ENCODE measurements at places on chromosomes 7 and 10.

DNA sequence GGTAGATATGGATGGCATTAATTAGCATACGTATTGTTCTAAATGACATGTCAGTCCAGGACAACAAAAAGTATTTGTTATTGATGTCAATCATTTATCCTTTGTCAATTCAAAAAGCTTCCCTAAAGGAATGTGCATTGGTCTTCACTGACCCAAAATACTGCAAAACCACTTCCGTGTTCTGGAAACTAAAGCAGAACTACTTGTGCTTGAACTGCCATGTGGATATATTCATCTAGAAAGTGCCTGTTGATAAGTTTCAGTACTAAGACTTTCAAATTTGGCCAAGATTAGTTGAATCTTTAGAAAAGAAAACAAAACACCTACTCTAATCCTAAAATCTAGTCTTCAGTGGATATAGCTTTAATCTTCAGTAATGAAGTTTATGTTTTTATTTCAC lies 242.1 kb upstream of the PPP1R3A start:
- no peak for DNase-seq

DNA sequence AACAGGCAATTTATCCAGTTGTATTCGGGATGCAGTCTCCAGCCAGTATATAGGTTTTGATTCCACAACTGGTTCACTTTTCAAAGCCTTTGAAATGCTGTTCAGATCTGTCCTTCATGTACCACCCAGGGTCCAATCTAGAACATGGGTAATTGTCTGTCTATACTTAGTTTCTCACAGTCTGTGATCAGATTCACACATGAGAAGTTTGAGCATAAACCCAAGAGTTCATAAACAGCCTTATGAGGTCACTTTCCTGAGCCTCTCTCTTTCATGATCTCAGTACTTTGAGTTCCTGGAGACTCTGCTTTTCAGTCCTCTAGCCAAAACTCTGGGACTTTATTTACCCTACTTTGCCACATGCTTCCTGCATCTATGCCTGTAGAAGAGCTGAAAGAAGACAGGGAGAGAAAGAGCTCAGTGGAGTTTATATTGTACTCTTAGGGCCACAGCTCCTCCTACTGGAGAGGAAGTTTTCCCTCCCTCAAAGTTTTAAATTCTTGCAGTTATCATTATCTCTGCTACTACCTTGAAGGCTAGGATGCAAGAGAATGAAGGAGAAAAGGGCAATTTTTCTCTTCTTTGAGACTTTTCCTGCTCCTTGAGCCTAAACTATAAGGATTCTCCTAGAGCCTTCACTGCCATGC lies 172.0 kb downstream of the ZEB1 start:
- no peak for DNase-seq

DNA sequence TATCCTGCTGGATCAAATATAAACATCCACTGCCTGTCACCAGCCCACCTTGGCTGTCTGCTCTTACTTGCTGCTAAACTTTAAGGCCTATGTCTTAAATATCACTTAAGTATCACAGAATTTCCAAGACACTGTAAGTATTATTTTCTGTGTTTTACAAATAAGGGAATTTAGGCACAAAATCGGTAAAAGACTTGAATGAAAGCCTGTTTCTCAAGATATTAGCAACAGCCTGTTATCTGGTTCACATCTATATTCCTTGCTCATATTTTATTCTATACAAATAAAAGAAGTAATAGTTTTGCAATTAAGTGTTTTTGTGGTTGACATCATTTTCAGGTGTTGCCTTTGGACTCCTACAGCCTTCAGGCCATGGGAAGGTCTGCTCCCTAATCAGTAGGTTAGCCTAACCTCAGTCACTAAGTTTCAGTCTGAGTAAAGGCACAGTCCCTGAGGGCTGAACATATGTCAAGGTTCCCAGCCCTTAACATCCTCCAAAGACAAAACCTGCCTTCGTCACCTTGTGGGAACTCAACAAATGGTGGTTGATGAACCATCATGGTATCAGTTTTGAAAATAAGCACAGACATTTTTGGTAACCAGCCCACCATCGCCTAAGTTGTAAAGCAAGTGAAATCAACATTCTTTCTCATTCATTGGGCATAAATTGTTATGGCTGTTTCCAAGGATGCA lies 127.1 kb downstream of the CREB5 start:
- DNase-seq, result no peak

GRCh38 chr10:34713875-34714274 lies 101.2 kb downstream of the PARD3 start:
- DNase-seq, result no peak

- no peak for DNase-seq
Observed at GRCh38 chr7:2405601-2406345, 2.4 kb downstream of the CHST12 start.

DNA sequence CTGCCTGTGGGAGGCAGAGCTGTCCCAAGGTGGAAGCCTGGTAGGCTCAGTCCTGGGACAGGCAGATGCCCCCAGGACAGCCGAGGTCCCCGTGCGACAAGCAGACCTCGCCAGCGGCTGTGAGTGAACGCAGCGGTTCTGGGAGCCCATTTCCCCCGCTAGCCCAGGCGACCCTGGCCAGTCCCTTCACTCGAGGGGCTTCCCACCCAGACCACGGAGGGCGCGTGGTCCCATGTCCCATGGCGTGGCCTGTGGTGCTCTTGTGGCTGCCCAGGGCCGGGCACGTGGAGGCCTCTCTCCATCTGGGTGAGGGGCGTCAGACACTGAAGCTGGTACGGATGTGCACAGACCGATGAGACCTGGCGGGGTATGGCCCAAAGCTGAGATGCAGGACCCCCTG lies 67.9 kb downstream of the ELFN1 start:
- DNase-seq, result no peak

DNA sequence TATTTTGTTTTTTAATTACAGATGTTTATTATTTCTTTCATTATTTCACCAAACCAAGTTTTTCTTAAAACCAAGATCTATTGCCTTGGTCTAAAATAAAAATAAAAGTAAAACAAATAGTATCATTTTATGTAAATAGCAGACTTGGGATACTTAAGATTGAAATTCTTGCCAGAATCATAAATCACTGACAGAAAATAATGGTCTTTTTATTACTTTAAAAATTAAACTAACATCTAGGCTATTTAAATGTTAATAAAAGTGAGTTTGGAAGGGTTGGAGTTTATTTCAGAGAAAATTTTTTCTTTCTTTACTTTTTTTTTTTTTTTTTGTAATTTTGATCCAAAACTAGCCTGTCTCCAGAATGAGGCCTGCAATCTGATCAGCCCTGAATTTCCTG lies 568.0 kb upstream of the IGFBP3 start:
- DNase-seq, result no peak

DNA sequence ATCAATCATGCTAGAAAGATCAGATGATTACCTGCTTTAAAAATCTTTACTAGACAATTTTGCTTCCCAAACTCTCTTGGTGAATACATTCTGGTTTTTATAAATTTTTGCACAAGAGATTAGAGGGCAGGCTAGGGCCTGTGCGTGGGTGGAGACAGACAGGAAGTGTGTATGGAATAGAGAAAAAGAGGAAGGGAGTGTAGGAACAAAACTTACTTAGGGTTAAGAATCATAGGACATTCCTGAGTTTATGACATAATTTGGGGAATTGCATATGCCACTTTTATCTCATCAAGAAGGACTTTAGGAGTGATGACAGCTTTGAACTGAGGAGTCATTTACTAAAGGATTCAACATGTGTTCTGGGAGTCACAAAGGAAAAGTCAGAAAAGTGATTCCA lies 31.3 kb downstream of the LAMB1 start:
- no peak for DNase-seq

- no peak for DNase-seq
Observed at GRCh38 chr10:35388682-35389081, 52.4 kb downstream of the CCNY start.

DNA sequence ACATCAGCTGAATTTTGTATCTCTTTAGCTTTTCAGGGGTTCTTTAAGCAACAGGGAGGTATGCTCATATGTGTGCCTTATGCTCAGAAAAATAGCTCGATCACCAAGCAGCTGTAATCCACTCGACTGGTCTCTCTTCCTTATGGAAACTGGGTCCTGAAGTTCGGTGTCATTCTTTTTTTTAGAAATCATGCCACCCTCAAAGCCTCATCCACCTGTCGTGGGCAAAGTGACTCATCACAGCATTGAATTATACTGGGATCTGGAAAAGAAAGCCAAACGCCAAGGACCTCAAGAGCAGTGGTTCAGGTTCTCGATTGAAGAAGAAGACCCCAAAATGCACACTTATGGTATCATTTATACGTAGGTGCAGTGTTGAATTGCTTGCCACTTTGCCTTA lies 83.6 kb downstream of the FANK1 start:
- no peak for DNase-seq

GRCh38 chr7:107179326-107180164 lies 10.7 kb downstream of the HBP1 start:
- no peak for DNase-seq

DNA sequence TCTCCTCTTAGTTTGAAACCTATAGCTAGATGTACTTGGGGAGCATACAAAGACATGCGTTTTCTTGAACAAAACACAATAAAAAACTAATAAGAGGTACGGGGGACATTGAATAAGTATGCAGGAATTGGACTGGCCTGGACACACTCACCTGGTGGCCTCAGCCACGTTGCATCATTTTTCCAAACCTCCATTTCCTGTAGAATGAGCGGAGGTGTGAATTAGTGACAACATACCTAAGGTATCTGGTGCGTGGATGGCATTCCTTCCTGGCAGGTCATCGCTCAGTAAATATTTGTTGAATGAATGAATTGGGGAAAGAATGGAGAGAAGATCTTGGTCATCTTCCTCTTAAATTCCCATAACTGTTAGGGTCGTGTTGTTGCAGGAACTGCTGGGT lies 103.2 kb upstream of the CTBP2 start:
- DNase-seq, result no peak

- no peak for DNase-seq
Observed at GRCh38 chr10:71272056-71272771, 46.8 kb upstream of the SLC29A3 start.

DNA sequence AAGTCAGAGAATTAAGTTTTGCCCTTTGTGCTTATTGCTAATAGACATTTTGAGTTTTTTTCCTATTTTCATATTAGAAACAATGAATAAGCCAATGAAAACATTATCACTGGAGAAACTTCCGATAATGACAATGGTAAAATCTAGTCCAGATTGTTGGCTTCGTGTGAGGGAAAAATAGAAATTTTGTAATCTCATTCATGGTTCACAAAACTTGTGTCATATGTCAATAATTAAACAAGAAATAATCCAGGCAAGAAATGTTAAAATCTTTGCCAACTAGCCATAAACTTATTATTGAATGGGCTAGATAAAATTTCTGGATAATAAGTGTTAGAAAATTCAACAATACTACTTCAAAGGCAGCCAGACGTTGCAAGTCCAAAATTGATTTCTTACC lies 36.6 kb downstream of the RNLS start:
- DNase-seq, result no peak

- no peak for DNase-seq
Observed at GRCh38 chr7:70263471-70264255, 665.4 kb downstream of the AUTS2 start.

Measured in right renal cortex interstitium (tissue), 3 donors.